Activated CD4-positive, alpha-beta T cell treated with anti-CD3 and anti-CD28 coated beads, Interleukin-2, amount 50 U/mL, for 48 hours (primary cell): ENCODE measurements at places on chromosomes 5 and 9.
A peak's percentile ranks its signal among the peaks of the same experiment; 100 is the strongest.

GRCh38 chr9:108133101-108133500 is 643.5 kb upstream of the KLF4 start:
- DNase-seq: no peak

- DNase-seq: no peak
Observed at GRCh38 chr9:84439250-84439649, 98.7 kb upstream of the SLC28A3 start.

GRCh38 chr9:86020731-86021130 is 78.6 kb downstream of the GOLM1 start:
- no peak for DNase-seq

- DNase-seq: no peak
Observed at GRCh38 chr5:652773-653350, 40.3 kb downstream of the TPPP start.

- no peak for DNase-seq
Observed at GRCh38 chr5:120236360-120236759, 227.7 kb upstream of the PRR16 start.

DNA sequence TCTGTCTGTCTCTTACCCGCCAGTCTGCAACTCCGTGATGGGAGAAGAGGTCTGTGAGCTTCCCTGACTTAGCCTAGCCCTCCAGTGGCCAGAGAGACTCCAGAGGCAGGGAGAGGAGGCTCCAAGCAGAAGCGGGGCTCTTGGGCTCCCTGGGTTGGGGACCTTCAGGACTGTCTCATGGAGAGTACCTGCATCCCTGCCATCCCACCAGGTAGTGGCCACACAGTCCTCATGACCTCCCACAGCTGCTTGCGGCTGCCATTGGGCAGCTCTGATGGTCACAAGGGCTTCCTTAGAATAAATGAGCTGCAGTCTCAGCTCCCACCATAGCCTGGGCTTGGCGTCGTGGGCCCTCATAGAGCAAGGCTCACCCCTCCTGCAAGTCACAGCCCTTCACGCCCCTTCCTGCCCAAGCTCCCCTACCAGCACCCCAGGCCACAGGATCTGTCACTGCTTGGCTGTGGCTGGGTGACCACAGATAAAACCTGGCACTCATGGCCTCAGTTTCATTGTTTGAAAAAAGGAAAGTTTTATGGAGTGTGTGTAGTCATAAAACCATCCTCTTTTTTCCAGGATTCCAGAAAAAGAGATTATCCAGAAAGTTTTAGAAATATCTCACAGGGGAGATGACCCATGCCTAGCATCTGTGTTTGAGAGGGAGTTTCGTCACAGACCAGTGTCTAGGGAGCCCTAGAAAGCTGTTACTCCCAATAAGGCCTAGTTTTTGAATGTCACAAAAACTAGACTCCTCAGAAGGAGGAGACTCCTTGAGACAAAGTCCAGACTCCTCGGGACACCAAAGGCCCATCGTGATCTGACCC is 48.4 kb downstream of the PPARGC1B start:
- no peak for DNase-seq

- DNase-seq: no peak
Observed at GRCh38 chr5:78467752-78468357, 107.4 kb downstream of the SCAMP1 start.

DNA sequence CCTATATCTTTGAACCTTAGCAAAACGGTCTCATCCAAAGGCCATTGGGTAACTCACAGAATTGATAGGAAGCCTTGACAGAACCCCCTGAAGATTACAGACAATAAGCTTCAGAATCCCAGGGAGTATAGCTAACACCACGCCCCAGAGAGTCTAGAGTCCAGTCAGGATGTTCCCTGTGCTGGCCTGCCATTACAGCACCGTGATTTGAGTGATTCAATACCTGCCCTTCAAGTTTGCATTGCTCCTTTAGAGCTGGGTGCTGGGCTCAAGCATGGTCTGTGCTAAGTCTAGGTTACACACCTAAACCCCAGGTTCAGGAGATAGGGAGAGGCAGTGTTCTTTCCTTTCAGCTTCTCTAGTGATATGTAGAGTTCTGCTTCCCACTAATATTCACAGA is 90.5 kb downstream of the RASEF start:
- no peak for DNase-seq

DNA sequence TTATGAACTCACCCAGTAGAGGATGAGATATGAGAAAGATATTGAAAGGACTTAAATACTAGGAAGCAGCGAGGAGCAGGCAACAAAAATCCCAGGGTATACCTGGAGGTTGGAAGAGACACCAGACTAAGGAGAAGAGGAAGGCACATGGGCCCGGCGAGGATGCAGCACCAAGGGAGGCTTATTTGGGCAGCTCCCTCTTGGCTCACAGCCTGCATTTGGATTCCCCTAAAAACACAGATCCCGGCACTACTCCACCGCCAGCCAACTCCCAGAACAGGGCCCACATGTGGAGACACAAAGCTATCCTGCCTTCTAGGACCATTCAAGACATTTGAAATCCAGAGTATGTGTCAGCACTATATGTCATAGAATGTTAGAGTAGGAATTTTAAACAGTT is 199.8 kb upstream of the FBXL7 start:
- DNase-seq: no peak

GRCh38 chr5:179795863-179796833 is 2.4 kb downstream of the LTC4S start:
- peak; percentile 78 for DNase-seq
